Hematopoietic multipotent progenitor cell treated with erythropoietin and hydrocortisone succinate and interleukin-3 and kit ligand, for 8 days (in vitro differentiated cells): ENCODE measurements at places on chromosomes 5 and 9.

DNA sequence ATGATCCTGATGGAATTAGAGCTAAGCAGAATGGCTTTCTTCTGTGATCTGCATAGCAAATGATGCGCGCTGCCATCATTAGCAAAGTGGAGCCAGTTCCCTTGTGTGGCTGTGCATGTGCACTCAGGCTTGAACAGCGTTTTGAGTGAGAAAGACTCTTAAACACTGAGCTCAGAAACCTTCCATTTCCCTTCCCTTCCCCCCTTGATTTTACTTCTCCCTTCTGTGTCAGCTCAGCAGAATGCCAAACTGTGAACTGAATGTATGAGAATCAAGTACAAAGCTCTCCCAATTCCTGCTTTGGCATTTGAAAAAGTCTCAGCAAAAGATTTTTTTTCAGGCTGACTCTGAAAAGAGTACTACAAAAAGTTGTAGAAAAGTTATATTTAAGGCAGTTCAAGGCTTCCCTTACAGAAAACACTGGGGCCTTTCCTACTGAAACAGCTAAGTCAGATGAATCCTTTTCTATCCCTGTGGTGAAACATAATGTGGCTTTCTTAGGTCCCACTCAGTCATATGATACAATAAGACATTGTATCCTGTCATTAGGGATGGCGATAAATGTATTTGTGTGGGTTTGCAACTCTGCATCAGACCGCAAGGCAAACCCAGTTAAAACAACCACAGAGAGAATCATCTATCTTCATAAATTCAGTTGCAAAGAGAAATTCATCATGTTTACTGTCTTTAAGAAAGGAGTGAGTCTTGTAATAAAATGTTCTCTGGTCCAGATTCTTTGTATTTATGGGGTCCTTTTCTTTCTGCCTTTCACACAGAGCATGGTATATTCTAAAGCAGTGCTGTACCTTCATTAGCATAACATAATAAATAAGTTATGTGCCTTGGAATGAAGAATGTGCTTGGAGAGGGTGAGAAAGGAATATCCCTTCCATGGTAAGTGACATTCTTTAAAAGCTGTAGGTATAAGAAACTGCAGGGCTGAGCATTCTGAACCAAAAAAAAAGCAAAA lies 222.6 kb downstream of the CAAP1 start:
- no peak for DNase-seq

DNA sequence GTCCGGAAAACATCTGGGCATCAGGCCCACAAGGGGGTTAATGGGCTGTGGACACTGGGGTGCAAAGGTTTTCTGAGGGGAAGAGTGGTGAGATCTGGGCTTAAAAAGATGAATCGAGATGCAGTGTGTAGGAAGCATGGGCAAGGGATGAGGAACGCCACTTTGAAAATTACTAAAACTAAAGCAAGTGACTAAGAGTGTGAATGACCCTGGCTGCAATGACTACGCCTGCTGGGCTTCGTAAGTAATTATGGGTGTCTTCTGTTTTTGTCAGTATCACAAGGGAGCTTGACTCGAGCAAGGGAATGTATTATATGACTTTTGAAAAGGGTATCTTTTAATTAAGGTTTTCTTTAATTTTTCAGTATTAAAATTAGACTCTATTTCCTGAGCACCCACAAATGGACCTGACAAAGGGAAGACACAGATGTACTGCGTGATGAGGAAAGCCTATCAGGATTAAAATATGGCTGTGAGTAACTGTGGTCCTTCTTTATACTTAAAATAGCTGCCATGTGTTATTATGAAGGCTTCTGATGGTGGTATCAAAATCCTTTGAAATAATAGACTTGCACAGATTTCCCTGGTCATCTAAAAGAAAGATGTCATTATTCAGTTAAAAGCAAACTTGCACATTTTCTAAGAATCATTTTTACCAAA lies 4.2 kb downstream of the CTXN3 start:
- DNase-seq, result no peak

- DNase-seq, result no peak
Measured at GRCh38 chr5:131532031-131532640, 102.9 kb downstream of the RAPGEF6 start.

- peak; percentile 49 for DNase-seq
Measured at GRCh38 chr9:37920471-37921167, 16.7 kb upstream of the SLC25A51 start.

GRCh38 chr9:99497641-99498040 lies 275.6 kb downstream of the SEC61B start:
- DNase-seq, result no peak

DNA sequence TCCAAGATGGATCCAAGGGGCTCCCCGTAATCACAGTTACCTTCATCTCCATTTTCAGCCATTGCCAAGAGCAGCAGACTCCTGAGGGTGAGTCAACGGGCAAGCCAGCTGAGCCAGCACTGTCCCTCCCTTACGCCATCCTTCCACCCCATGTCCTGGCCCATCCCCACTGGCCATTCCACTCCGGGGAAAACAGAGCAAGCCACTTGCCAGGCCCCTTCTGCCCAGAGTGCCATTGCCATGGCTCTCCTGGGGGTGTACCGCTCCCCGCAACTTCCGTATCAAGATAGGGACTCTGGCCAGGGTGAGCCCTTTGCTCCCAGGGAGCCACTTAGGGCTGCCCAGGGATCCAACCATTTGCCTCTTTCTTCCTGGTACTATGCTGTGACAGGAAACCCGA lies 48.9 kb upstream of the CDKN2AIPNL start:
- DNase-seq, result no peak

GRCh38 chr5:156271569-156271968 lies 55.4 kb upstream of the SGCD start:
- no peak for DNase-seq

DNA sequence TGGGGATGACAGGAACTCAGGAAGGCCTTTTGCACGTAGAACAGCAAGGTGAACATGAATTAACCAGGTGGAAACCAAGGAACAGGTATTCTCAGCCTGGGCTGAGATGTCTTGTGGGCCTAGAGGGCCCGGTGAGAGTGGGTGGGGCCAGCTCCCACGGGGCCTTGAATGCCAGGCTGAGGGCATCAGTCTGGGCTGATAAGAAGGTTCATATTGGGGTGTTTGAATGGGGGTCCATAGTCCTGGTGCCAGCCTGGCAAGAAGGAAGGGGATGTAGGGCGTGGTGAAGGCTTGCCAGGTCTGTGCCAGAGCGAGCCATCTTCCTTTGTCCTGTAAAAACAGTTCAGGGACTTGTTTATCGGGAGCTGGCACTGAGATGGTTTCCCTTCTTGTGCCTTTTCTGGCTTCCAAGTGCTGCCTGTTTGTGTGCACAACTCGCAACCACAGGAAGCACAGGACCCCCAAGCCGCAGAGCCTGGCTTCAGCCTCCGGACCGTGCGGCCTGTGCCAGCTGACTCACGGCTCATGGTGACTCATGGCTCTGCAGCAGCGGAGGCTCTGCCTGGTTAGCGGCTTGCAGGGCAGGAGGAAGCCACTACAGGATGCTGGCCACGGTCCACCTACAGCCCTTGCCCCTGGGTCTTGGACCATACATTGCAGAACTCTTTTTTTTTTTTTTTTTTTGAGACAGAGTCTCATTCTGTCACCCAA lies 2.4 kb downstream of the CARD19 start:
- peak; percentile 83 for DNase-seq

DNA sequence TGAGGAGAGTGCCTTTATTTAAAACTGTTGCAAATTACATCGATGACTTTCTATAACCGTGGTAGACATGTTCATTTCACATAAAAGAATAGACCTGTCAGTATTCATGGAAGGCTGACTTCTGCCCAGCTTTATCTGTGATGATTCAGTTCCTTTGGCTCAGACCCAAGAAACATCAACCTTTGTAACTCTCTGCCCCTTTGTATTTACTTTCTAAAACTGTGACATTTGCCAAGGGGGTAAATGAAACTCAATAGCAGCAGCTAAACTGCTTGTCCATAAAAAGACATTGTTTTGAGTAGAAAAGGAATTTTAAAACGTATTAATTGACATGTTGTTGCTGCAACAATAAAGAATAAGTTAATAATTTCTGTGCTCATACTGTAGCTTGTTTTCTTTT lies 137.8 kb upstream of the ANKH start:
- DNase-seq, result peak; percentile 61

GRCh38 chr5:96936431-96937320 lies 796 bp downstream of the LNPEP start:
- DNase-seq, result peak; percentile 53

DNA sequence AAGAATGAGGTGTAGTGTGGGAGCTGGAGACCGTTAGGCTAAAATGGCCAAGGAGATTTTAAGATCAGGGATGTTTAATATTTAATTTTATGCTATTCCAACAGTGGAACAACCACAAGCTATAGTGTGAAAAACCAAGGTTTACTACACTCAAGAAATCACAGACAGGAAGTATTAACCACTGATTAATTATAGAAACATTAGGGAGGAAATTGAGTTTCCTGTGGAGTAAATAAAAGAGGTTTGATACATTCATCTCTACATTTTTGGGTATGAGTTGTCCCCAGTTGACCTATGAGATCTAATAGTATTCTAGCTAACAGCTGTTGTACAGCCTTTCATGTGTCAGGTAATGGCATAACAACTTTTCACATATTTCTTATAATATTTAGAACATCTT lies 103.7 kb upstream of the MPDZ start:
- DNase-seq, result no peak

DNA sequence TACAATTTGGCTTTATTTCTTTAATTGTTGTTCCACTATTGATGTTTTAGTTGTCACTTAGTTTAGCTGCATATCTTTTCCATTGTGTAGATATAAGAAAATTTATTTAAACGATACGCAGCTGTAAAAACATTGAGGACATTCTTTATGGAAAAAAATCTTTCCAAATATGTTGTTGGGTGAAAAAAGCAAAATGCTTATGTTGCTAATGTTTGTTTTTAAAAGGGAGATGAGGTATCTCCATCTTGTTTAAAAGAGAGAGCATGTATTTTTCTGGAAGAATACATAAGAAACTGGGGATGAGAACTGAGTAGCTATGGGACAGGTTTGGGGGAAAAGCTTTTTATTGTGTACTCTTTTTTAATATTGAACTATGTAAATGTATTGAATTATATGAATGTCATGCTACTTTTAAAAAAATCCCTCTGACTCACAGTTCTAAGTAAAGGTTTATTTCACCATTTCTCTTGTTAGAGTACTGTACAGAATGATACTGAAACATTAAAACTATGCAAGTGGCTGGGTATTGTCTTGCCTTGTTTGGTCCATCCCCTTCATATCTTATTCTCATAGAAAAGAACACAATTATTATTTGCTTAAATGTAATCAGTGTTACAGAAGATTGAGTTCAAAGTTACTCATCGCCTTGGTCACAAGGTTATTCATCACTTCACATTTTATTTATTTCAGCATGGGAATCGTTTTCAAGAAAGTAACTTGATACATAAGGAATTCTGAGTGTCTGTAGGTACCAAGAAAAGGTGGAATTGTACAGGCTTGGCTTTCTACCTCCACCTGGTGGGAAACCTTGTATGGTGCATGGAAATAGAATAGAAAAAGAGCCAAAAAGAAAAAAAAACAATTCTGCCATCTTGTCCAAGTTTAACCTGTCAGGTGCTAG lies 85.8 kb downstream of the RIC1 start:
- peak; percentile 29 for DNase-seq

GRCh38 chr5:6979061-6979460 lies 265.8 kb downstream of the TENT4A start:
- no peak for DNase-seq

GRCh38 chr5:76029739-76030138 lies 53.4 kb upstream of the SV2C start:
- no peak for DNase-seq

- no peak for DNase-seq
Measured at GRCh38 chr5:168800701-168801100, 221.5 kb upstream of the PANK3 start.

- DNase-seq, result no peak
Measured at GRCh38 chr5:138468133-138468965, 3.1 kb downstream of the EGR1 start.

GRCh38 chr5:76811214-76811613 lies 7.6 kb upstream of the F2RL1 start:
- no peak for DNase-seq

DNA sequence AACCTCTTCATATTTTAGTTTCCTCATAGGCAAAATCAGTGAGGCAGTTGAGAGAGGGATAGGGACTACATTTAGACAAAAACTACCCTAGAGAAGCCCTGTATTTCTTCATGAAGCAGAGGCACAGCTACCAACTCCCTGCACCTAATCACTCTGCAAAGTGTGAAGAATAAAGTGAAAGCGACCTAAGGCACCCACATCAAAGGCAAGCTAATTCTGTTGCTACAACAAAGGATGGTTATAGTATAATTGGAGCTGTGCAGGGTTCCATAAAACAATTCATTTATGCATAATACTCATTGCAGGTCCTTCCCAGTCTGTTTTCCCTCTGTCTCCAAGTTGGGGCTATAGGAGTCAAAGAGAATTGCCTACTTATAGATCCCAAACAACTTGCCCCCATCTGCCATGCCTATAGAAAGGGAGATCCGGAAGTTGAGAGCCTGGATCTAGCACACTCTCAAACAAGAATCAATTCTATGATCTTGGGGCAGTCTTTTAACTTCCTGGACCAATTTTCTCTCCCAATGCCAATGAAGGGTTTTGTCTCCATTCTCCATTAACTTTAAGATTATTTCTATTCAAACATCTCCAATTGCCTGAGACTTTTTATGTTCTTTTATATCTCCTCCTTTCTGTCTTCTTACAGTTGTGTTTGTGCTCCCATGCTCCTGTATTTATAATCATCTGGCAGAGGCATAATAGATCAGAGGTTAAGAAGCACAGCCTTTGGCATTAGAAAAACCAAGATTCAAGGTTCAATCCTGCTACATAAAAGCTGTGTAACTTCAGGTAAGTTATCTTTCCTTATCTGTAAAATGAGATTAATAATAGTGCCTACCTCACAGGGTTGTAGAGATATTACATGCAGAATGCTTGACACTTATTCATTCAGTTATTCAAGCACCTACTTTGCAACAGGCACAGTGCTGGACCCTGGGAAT lies 56.0 kb upstream of the PTGER4 start:
- DNase-seq, result no peak

GRCh38 chr5:142955628-142956027 lies 185.5 kb downstream of the ARHGAP26 start:
- no peak for DNase-seq

DNA sequence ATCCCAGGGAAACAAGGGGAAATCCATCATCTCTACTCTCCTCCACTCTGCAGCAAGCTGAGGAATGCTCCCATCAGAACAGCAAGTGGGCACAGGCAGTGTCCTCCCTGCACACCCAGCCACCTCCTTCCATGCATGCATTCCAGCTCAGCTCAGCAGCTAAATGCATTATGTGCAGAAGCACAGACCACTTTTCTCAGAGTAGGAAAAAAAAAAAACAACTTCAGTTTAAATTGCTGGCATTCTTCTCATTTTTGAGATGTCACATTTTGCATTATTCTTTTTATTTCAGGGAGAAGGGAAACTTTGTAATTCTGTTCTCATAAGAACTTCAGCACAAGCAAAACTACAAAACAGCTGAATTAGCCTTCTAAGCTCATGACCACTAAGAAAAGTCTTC lies 312.2 kb downstream of the SEMA5A start:
- DNase-seq, result no peak

DNA sequence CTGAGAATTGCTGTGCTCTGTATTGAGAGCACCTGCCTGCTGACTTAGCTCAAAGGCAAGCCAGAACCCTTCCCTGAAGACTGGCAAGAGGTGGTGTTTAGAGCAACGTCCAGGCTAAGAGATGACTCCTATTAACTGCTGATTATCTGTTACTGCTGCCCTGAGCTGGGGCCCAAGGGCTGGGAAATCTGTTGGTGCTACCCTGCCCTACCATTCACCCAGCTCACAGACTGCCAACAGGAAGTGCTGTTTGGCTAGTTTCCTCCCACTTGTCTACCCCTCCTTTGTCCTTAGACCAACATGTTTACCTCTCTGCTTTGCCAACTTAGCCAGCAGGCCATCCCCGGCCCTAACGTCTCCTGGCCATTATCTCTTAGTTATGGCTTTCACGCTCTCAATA lies 6.9 kb downstream of the RAB24 start:
- DNase-seq, result no peak
